NCI-H146 (cell line): ENCODE measurements at places on chromosomes 16 and 17.

DNA sequence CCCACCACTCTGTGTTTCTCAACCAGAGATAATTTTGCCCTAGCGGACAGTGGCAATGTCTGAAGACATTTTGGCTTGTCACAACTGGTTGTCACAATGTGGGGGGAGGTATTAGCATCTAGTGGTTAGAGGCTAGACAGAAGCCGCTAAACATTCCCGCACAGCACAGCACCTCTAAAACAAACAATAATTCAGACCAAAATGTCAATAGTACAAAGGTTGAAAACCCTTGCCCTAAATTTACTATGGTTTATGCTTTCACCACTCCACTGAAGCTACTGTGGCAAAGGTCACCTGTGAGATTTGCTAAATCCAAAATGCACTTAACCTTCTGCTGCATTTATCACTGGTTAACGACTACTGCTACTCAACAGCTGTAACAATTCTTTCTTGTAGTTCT, 14.1 kb downstream of the NUP88 start:
- no peak for DNase-seq

- no peak for DNase-seq
Observed at GRCh38 chr17:50899005-50899460, 32.9 kb upstream of the TOB1 start.

- DNase-seq = peak; percentile 99
Observed at GRCh38 chr17:76132574-76133338, 8.3 kb downstream of the FOXJ1 start.

- DNase-seq = no peak
Observed at GRCh38 chr17:78357177-78357586, 2.7 kb downstream of the SOCS3 start.

GRCh38 chr16:54269461-54269860, 17.1 kb downstream of the IRX3 start:
- no peak for DNase-seq

DNA sequence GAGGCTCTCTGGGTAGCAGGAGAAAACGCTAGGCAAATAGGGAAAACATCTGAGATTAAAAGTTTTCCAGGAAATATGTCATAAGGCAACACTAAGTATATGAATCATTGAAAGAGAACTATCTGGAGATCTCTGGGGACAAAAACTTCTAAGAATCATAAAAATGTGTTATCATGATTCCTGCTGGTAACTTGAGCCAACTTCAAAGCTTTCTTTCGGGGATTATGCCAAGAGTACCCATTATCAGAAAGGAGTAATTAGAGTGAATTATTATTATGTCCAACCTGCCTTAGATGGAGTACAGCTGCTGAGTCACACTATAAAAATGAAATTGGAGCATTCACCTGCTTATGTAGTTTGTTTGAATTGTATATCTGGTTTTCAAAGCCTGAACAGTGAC, 488.5 kb upstream of the SOX9 start:
- DNase-seq = peak; percentile 88

GRCh38 chr17:73420897-73421296, 109.1 kb upstream of the CDC42EP4 start:
- peak; percentile 38 for DNase-seq

DNA sequence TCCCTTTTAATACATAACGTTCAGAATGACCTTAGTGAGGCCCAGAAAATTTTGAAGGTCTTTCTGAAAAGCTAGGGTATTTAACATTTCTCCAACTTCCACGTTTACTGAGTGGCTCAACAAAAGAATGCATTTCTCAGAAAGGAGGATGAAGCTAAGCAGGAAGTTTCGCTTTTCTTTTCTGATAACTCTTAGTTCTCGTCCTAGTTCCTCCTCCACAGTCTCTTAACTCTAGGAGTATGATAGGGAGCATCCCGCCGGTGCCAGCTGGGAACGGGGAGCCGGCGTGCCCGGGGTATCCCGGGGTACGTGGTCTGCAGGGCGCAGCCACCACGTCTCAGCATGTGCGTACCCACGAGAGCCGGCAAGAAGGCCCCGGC, 363 bp downstream of the KARS1 start:
- DNase-seq = no peak

DNA sequence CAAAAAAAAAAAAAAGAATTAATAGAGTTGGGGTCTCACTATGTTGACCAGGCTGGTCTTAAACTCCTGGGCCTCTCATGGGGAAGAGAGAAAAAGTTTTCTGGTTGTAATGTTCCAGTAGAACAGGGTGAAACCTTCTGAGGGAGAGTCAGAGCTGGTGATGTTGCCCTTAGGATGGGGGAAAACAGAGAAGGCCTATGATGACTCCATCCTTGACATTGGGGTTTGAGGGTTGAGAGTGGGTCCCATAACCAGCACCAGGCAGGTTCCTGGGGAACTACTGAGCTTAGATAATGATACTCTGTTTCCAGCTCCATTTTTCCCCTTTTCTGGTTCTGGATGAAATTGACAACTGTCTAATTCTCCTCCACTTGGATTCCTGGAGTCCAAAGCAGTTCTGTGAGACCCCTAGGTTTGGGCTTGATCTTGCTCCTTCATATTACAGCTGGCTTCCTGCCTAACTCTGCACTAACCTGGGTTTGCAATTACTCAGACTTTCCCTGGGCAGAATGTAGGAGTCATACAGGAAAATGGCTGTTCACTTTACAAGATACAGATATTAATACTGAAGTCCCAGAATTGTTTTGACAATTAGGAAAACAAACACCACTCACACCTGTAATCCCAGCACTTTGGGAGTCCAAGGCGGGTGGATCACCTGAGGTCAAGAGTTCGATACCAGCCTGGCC, 62.8 kb upstream of the B4GALNT2 start:
- DNase-seq = no peak

- peak; percentile 83 for DNase-seq
Observed at GRCh38 chr17:76032073-76032779, 5.1 kb upstream of the EVPL start.

DNA sequence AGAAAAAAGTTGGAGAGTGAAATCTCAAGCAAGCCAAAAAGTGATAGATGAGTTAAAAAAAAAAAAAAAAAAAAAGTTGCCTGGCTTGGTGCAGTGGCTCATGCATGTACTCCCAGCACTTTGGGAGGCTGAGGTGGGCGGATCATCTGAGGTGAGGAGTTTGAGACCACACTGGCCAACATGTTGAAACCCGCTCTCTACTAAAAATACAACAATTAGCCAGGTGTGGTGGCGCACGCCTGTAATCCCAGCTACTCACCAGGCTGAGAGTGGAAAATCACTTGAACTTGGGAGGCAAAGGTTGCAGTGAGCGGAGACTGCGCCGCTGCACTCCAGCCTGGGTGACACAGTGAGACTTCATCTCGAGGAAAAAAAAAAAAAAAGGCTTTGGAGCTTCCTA, 668.8 kb downstream of the WWOX start:
- DNase-seq = no peak

DNA sequence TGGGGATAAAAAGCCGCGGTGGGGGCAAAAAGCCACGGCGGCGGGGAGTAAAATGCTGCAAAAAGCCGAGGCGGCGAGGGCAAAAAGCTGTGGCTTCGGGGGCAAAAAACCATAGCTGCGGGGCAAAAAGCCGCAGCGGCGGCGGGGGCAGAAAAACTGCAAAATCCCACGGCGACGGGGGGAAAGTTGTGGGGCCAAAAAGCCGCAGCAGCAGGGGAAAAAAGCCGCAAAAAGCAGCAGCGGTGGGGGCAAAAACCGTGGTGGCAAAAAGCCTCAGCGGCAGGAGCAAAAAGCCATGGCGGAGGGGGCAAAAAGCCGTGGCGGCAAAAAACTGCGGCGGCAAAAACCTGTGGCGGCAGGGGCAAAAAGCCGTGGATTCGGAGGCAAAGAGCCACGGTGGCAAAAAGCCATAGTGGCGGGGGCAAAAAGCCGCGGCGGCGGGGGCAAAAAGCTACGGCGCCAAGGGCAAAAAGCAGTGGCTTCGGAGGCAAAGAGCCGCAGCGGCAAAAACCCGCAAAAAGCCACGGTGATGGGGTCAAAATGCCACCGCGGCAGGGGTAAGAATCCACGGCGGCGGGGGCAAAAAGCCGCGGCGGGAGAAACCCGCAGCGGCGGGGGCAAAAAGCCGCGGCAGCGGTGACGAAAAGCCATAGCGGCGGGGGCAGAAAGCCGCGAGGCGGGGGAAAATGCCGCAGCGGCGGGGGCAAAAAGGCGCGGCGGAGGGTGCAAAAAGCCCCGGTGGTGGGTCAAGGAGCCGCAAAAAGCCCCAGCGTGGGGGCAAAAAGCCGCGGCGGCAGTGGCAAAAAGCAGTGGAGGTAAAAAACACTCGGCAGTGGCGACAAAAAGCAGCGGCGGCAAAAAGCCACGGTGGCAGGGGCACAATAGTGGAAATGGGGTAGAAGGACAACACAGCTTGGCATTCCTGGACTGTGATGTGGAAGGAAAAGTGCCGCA, 192.8 kb downstream of the SHCBP1 start:
- no peak for DNase-seq

- DNase-seq = no peak
Observed at GRCh38 chr16:55678161-55678821, 22.5 kb downstream of the SLC6A2 start.

- peak; percentile 34 for DNase-seq
Observed at GRCh38 chr16:84294531-84295142, at the start of gene WFDC1. WFDC1 (plus strand) TSS chr16:84294878; CDS start chr16:84294972, 94 bp downstream.

DNA sequence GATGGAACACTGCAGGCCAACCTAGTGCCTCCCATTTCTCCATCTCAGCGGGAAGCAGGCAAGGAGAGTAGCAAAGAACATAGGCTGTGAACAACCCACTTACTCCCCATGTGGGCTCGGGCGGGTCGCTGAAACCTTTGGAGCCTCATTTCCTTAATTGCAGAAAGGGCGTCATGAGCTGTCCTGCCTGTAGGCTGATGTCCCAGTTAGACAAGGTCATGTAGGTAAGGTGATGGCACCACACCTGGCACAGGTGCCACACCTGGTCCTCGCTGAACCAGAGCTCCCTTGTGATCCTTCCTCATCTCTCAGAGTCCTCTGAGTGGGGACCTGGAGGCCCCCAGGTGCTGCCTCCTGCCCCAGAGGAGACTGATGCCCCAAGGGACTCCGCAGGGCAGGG, 22.9 kb downstream of the ABCC3 start:
- DNase-seq = no peak

- DNase-seq = no peak
Observed at GRCh38 chr16:80085606-80086005, 455.2 kb upstream of the DYNLRB2 start.

GRCh38 chr17:4241535-4241934, 22.2 kb downstream of the ANKFY1 start:
- no peak for DNase-seq

DNA sequence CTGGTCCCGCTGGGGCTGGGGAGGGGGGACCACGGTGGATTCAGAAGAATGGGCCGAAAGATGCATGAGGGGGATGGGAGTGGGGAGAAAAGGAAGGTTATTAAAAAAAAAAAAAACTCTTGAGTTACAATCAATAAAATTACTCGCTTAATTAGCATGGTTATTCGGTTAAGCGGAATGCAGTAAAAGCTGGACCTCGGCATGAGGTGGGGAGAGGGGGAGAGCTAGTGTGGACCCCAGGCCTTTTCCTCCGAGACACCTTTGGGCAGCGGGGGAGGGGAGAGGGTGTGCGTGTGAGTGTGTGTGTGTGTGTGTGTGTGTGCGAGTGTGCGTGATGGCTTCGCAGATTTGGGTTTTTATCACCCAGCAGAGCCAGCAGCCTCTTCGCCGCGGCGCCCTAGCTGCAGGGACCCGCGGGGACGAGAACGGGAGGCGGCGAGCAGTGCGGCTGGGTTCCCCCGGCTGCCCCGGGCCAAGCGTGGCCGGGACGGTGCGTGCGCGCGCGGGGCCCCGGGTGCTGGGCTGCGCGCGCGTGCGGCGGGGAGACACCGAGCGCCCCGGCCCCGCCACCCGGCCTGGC, 3.7 kb downstream of the BAHCC1 start:
- DNase-seq = no peak

DNA sequence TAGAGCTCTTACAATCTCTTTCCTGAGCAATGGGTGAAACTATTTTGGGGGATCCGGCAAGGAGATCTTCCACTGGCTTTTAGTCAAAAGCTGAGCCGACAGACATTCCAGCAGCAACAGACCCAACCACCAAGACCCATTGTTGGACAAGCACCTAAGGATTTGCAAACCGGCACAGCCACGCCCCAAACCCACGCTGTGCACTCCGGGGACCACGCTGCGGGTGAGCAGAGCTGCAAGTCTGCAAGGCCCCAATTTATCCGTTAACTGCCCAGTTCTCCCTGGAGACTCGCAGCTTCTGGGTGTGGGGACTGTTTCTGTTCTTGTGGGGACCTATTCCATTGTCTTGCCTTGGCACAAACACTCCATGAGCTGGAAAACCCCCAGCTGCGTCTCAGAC, 45.9 kb downstream of the C16orf95 start:
- DNase-seq = no peak

DNA sequence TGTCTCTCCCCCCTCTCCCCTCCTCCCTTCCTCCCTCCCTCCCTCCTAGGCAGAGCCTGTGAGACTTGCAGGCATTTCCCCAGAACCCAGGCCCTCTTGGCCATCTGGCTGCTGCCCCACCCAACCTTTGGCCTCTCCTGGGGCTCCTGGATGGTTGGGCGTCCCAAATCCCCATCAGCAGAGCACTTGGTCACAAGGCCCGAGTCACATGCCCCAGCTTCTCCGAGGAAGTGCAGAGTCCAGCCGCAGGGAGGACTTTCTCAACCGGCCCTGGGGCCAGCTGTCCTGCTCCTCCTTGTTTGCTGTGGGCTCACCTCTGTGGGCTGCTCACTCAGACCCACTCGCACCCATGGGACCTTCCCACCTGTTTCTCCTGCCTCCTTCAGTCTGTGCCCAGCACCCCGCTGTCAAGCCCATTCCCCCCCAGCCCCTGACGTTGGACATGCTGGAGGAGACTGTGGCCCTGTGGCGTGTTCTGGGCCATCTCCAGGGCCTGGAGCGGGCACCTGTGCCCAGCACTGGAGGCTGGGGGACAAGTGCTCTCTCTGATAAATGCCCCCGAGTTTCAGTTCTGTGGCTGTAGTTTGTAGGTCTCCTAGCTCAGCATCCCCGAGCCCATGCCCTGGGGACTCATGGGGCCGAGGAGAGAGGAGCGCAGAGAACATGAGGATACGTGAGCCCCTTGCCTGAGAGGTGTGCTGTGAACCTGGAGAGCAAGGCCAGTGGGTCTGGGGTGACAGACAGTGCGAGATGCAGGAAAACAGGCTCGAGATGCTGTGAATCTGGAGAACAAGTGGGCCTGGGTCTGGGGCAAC, 42.3 kb upstream of the ZNF750 start:
- DNase-seq = no peak

DNA sequence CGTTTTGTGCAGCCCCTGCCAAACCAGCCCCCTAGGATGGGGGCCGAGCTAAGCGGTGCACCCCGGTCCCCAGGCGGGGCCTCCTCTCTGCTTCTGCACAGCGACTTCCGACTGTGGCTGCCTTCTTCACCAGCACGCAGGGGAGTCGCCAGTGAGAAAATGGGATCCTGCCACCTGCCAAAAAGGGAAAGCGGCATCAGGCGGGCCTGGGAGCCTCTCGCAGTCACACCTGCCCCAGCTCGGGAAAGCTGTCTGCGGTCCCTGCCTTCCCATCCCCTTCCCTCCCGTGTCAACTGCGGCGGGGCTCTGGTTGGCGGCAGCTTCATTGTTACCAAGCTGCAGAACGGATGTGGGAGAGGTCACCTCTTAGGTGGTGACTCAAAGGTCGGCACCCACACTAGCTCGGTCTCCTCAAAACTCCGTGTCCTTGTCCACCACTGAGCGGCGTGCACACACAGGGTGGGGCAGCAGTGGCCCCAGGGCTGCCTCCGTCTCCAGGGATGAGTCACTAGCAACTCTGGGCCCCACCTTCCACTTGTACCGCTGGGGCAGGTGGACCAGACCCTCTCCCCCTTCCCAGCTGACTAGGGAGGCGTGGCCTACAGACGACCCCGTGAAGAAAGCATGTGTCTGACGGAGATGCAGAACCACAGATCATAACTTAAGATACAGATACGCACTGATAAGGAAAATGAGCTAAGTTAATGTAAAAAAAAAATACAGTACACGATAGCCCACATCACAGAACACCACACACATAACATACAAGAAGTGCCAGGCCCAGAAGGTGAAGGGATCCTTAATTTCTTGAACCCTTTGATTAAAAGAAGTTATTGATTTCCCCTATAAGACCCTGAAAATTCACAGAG, 1.5 kb upstream of the PCYT2 start:
- DNase-seq = no peak
